Forelimb muscle (tissue), 1 donor: ENCODE measurements at places on chromosomes 1 and 21.

DNA sequence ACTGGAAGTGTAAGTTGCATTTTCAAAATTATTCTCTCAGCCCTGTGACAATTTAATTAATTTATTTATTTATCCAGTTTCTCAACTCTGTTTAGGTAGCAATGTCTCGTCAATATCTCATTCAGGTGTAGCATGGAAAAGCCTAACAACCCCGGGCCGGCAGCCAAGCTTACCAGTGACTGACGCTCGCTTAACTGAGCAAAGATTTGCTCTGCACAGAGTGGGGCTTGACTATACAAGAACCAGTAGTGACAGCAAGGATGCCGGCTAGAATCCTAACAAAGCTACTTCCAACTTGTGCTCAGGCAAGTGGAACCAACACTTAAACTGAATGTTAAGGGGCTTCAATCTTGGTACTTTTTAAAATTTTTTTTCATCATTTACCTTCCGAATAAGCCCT is 80.9 kb upstream of the ESRRG start:
- no peak for DNase-seq

- DNase-seq = no peak
These were observed 173.5 kb downstream of the ZC3H11B start for GRCh38 chr1:219439376-219439775.

GRCh38 chr1:28359592-28360239 is 9.8 kb upstream of the PHACTR4 start:
- peak; percentile 29 for DNase-seq

GRCh38 chr1:43414634-43415223 is 25.0 kb downstream of the SZT2 start:
- no peak for DNase-seq

DNA sequence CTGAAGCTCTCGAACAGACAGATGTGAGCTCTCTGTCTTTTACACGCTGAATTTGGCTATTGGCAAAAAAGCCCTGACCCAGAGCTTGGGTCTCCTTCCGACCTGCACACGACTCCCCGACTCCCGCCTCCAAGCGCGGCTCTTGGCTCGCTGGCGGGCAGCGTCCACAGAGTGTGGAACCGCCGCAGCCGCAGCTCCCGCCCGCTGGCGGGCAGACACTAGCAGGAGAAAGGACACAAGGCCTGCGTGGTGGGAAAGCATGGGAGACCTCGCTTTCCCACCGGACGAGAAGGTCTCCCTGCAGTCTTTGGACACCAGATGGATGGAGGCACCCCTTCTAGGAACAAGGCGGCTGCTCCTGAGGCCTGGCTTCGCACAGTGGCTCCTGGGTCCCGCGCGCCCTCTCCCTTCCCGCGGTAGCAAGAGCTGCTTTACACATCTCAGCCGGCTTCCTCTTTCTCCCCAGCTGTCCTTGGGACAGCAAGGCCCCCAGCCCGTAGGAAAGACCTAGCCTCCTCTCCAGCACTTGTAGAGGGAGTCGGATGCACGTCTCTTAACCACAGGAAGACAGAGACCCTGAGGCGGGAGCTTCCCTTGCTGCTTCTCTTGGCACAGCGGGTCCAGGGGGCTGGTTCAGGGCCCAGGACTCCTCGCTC is 92.1 kb downstream of the PRKAB2 start:
- DNase-seq = no peak

- no peak for DNase-seq
These were observed 22.3 kb downstream of the EXO1 start for GRCh38 chr1:241870336-241870735.

DNA sequence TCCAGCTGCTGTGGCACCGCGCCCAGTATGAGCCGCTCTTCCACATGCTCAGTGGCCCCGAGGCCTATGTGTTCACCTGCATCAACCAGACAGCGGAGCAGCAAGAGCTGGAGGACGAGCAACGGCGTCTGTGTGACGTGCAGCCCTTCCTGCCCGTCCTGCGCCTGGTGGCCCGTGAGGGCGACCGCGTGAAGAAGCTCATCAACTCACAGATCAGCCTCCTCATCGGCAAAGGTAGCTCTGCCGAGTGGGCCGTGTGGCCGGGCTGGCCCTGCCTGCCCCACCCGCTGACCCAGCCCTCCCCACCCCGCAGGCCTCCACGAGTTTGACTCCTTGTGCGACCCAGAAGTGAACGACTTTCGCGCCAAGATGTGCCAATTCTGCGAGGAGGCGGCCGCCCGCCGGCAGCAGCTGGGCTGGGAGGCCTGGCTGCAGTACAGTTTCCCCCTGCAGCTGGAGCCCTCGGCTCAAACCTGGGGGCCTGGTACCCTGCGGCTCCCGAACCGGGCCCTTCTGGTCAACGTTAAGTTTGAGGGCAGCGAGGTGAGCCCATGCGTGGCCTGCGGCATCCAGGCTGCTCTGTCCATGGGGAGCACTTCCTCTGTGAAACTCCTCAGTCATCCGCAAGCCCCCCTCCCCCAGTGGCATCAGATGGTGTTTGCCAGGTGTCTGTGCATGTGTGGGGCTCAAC is 64.2 kb downstream of the PIK3CD start:
- DNase-seq = no peak

DNA sequence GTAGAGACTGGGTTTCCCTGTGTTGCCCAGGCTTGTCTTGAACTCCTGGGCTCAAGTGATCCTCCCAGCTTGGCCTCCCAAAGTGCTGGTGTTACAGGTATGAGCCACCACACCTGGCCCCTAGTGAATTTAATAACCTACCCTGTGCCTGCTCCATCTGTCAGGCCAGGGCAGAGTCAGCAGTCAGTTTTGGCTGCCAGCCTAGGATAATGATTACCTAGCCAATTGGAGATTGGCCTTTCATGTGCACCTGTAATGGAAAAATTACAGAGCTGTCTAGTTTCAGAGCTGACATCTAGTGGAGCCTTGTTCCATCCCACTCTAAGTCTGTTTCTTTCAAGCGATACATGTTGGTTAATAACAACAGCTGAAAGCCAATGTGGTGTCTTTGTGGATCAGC is 92.0 kb downstream of the DIRAS3 start:
- DNase-seq = no peak

DNA sequence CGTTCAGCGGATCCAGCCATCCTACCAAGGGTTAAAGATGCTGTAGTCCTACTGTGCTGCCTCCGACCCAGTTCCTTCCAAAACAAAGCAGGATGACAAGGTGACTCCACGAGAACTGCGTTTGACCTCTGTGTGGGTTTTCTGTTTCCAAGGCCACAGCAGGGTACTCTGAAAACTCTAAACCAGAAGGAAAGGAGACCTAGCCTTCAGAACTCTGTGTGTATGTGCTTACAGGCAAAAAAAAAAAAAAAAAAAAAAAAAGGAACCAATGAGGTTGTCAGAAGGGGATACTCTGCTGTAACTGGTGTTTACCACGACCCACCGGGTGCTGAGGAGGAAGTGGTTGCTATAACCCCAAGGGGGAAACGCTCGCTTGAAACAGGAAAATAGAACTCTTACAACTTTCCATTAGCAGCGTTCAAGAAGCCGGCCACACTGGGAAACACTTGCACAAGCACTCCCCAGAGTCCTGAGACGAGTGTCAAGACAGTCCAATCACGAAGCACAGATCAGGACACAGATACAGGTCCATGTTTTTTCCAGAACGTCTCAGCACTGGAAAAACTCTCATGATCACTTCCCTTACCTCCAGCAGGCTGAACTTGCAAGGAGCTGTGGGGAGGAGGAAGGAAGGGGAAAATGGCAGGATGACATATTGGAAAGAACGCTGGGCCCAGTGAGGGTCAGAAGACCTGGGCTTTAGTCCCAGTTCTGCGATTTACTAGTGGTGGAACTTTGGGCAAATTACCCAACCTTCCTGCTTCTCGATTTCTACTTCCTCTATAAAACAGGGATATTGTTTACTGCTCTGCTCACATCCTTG is 64.0 kb downstream of the ITPKB start:
- DNase-seq = no peak

- no peak for DNase-seq
These were observed 85.1 kb upstream of the LMO4 start for GRCh38 chr1:87243573-87243972.

DNA sequence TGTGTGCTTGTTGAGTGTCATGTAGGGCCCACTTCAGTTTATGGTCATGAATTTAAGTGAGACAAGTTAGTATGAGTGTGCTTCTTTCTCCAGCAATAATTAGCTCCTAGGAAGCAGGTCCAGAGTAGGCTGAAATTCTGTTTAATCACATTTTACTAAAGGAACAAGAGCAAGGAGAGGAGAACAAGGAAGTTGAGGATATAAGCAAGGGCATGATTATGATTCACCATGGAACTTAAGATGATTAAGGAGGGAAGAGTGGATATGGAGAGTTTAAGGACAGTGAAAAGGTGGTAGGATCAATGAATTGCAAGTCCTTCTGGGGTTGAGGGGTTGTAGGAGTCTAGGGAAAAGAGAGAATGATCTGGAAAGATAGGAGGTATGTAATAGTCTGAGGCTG is 3.1 kb upstream of the DIPK1A start:
- DNase-seq = no peak

GRCh38 chr1:29754573-29755375 is 518.5 kb downstream of the PTPRU start:
- no peak for DNase-seq

GRCh38 chr1:7389906-7390603 is 381.0 kb upstream of the VAMP3 start:
- no peak for DNase-seq

DNA sequence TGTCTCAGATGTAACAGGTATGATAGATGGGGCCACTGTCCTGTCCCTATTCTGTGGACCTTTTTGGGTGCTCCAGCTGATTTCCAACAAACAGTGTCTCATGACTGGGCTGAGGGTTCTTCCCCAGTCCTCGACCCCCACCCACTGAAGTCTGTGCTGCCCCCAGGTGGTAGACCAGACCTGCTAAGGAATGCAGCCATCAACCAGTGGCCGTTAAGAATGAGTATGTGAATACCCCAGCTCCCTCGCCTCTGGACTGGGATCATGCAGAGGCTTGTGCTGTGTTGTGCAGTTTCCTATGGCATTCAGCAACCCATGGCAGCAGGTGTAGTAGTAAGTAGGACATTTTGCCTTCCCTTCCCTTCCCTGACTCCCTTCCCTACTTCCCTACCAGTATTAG is 183.1 kb upstream of the KAZN start:
- no peak for DNase-seq

GRCh38 chr1:45804669-45804969 is 1.2 kb downstream of the MAST2 start:
- no peak for DNase-seq

GRCh38 chr1:229098903-229099578 is 171.9 kb upstream of the RAB4A start:
- no peak for DNase-seq

GRCh38 chr1:48697066-48697707 is 79.5 kb downstream of the BEND5 start:
- no peak for DNase-seq

GRCh38 chr1:224621813-224622682 is 5.9 kb downstream of the CNIH3 start:
- no peak for DNase-seq

GRCh38 chr1:54850737-54851136 is 36.3 kb downstream of the DHCR24 start:
- DNase-seq = no peak

DNA sequence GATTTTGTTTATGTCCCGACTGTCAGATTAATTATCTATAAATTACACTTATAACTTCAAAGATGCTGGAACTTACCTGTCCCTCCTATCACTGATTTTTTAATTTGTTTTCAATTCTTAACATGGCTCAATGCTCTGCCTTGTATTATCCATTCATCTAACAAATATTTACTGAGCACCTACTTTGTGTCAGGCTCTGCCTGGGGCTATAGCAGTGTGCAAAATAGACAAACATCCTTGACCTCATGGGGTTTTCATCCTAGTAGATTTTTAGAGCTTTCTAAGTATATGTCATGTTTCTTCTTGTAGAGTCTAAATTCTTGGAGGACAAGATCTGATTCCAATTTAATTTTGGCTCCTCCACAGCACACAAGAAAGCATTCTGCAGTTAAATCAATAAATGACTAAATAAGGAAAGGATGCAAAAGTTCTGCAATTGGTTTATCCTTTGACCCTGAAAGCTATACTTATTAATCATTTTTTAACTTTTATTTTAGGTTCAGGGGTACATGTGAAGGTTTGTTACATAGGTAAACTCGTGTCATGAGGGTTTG is 10.8 kb upstream of the SMYD2 start:
- DNase-seq = no peak

DNA sequence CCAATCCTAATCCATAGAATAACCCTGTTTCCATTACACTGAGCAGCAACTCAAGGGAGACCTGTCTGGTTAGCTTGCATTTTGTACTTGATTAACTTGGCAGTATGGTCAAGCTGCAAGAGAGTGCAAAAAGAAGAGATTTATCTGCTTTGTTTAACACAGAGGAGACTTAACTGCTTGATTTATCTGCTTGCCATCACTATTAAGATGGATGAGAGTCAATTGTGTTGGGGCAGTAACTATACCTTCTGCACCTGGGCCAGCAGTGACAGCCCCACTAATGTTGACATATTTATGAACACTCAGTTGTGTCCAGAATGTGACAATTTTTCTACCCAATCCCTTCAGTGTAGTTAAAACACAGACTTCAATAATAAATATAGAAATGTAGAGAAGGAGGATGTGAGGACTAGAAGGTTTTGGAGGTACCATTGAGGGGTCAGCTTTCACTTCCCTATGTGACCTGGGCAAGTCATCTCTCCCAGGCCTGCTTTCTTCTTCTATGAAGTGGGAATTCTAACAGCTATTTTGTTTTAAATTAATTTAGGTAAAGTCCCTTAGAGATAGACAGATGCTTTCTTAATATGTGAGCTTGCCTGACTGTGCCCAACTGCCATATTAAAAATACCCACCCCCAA is 159.1 kb upstream of the KCNK2 start:
- DNase-seq = no peak

DNA sequence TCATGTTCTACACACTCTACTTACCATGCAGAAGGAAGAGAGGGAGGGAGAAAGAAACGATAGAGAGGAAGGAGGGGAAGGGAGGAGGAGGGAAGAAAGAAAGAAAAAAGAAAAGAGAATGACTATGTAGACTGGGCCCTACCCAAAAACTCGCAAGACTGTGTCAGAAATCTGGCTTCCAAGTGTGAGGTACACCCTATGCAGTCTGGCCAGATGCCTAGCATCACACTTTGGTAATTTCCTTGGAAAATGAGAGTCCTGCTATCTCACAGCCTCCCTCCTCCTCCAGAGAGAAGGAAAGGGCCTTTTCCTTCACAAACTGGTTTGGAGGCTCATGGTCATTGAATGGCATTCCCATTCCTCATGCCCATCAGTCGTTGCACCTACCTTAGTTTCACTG is 86.4 kb upstream of the LRRC8D start:
- no peak for DNase-seq

GRCh38 chr1:5891137-5891536 is 101.1 kb downstream of the NPHP4 start:
- DNase-seq = no peak

GRCh38 chr1:87170931-87171598 is 157.6 kb upstream of the LMO4 start:
- DNase-seq = no peak

DNA sequence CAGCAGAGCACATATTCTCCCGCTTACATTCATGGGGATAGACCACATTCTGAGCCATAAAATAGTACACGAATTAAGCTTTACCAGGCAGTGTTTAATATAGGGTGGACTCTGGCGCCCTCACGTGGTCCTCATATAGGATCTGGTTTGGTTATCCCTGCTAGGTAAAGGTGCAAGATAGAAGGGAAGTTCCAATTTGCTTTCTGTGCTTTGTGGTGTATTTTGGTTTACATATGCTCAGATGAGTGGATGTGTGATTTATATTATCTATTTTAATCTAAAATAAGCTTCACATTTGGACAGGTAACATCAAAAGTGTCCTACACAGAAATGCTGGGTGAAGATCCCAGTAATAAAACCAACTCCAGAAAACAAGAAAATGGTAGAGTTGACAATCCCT is 3.6 kb downstream of the CR1 start:
- peak; percentile 35 for DNase-seq

- DNase-seq = no peak
These were observed 13.8 kb downstream of the UBASH3A start for GRCh38 chr21:42417533-42417932.
